Inflammatory macrophage treated with lipopolysaccharide for 1 hour (primary cell): ENCODE measurements at places on chromosomes 6 and 20.

DNA sequence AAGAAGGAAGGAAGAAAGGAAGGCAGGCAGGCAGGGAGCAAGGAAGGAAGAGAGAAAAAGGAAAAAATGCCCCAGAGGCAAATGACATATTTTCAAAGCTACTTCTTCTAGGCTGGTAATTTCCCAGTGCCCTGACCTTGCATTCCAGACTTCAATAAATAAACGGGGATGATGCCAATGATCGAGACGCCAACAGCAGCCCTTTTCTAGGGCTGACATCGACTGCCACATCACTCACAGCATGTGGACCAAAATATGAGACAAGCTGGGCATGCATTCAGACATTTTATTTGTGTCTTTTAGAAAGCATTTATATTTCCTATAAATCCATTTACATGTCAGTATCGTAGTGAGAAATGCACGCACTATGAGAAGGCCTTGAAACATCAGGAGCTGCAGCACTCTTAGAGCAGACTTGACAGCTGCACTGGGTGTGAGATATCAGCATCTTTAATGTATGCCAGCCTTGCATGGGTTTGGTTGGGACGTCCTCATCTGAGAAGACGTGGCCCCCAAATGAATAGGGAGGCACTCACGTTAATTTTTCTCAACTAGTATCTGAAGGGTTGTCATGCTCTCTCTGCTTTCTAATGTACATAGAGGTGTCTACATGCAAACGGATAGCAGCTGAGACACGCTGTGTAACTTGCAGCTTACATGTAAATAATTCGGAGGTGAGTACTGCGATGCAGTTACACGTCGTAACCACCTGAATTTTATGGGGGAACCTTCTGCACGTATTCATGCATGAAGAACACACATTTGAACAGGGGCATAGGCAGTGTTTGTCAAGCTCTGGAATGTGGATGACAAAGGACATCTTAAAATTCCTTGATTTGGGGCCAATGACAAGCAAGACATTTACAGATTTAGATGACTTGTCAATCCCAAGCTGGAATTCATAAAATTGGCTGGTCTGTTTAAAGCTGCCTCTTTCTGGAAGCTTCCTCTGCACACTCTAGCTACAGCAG, 149.1 kb upstream of the AGPAT4 start:
- DNase-seq: no peak

DNA sequence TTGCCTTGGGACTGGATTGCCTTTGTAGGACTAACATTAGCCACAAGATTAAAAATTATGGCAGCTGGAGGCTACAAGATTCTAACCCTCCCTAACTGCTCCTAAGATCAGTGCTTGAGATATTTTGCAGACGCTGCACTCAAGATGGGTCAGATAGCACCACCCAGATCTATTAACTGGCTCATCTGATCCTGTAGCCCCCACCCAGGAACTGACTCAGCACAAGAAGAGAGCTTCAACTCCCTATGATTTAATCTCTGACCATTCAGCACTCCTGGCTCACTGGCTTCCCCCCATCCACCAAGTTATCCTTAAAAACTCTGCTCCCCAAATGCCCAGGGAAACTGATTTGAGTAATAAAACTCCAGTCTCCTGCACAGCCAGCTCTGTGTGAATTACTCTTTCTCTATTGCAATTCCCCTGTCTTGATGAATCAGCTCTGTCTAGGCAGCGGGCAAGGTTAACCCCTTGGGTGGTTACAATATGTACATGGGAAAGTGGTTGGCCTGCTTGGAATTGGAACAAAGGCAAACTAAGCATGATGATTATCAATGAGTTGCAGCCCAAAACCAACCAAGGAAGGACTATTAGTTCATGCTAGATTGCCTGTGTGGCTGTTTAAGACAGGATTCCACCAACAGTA, 111.3 kb downstream of the OR2B2 start:
- no peak for DNase-seq

- peak; percentile 27 for DNase-seq
Measured at GRCh38 chr6:143677891-143678791, at the start of gene PHACTR2. Gene PHACTR2, plus strand, starts transcription at chr6:143677965. Its CDS starts 199 bp downstream, at chr6:143678164.

DNA sequence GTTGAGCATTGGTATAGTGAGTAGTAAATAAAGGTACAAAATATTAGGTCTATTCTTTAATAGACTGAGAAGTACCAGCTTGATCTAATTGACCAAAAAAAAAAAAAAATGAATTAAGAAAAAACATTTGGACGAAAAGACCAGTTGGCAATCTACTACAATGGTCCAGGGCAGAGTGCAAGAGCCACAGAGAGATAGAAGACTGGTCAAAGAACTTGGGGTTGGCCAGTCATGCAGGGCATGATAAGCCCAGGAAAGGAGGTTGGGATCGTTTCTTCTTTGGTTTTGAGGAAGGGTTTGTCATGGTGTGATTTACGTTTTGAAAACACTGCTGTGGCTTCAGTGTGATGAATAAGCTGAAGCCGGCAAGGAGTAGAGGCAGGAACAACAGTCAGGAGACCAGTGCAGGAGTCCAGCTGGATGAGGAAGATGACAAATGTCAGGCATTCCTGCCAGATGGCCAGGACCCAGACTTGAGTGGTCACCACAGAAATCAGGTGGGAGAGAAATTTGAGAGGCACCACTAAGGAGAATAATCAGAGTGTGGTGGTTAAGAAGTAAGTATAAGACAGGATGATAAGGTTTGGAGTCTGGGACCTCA, 14.0 kb downstream of the SMLR1 start:
- no peak for DNase-seq

DNA sequence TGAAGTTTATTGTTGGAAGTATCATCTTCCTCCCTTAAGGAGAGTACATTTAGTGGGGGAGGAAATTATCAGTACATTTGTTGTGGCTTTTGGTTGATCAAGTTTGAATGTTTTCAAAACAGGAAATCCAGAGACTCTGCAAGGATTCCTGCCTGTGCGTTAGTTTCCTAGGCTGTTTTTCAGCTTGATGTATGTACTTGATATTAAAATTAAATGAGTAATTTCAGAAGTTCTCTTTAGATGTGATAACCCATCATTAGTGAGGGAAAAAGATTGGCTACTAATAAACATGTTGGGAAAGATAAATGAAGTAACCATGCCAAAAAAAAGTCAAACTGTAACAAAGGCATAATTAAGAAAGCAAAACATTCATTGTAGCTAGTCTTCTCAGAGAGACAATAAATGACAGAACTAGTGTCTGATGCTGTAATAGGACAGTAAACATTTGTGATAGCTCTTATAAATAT, 88.0 kb upstream of the TULP1 start:
- DNase-seq: no peak

DNA sequence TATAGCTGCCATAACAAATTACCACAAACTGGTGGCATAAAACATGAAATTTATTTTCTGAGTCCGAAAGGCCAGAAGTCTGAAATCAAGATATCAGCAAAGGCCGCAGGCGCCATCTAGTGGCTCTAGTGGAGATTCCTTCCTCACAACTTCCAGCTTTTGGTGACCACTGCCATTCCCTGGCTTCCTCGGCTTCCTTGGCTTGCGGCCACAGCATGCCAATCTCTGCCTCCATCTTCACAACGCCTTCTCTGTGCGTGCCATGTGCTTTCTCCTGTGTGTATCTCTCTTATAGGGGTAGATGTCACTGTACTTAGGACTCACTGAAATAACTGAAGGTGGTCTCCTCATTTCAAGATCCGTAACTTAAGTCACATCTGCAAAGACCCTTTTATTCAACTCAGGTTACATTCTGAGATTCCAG, 5.4 kb upstream of the PLAGL1 start:
- DNase-seq: peak; percentile 94

GRCh38 chr20:5557123-5557522, 193.1 kb upstream of the SHLD1 start:
- no peak for DNase-seq

- DNase-seq: no peak
Measured at GRCh38 chr6:13260831-13261230, 67.5 kb downstream of the TBC1D7 start.

- no peak for DNase-seq
Measured at GRCh38 chr6:42038163-42038562, 12.2 kb upstream of the TAF8 start.
